NCI-H1436 treated with DMSO at 0.1 percent for 48 hours (cell line): ENCODE measurements at places on chromosomes 4 and X.

DNA sequence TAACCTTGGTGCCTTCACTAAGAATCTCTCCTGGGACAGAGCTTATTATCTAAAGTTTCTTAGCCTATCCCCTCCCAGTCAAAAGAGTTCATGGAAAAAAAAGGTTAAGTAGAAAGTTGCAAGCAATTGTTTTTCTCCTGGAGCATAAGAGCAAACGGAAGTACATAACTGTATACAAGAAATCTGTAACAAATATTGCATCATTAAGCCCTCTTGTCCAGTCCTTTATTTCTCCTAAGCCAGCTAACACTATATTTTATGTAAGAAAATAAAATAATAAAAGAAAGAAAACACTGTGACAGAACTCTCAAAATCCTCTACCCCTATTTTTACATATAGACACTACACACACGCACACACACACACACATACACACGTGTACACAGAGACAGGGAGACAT, 255.3 kb downstream of the NAF1 start:
- no peak for DNase-seq

DNA sequence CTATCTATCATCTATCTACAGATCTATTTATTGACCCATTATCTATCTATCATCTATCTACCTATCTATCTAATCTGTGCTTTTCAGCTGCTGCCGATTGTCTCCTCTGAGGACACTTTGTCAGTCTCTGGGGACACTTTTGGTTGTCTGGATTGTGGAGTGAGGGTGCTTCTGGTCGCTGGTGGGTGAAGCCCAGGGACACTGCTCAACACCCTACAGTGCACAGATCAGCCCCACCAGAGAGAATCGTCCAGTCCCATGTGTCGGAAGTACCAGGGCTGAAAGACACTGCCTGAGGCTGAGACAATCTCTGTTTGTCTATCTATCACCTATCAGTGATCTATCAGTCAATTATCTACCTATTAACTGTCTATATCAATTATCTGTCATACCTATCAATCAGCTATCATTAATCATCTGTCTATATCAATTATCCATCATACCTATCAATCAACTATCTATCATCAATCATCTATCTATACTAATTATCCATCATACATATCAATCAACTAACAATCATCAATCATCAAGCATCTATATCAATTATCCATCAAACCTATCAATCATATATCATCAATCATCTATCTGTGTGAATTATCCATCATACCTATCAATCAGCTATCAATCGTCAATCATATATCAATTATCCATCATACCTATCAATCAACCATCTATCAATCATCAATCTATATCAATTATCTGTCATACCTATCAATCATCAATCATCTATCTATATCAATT, 70.0 kb upstream of the PPP2R3B start:
- DNase-seq, result no peak

GRCh38 chr4:75908555-75908954, 6.3 kb upstream of the PPEF2 start:
- DNase-seq, result no peak

- DNase-seq, result no peak
Measured at GRCh38 chr4:93066749-93067148, 761.8 kb upstream of the ATOH1 start.

- no peak for DNase-seq
Measured at GRCh38 chr4:163991298-163991865, 496.9 kb downstream of the TMA16 start.

DNA sequence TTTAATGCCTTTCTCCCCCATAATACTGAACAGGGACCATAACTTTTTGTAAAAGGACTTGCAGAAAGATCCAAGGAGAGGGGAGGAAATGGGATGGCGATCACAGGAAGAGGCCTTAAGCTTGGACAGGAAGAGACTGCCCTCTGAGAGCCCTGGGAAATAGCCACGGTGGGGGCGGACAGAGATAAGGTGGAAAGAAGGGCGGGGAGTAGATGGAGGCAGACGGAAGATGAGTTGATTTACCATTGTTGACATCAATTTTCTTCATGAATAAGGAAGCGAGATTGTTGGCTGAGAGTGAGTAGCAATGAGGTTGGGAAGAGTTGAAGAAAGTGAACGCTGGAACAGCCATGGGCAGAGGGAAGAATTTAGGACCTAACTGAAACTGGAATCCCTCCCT, 63.4 kb downstream of the RASGEF1B start:
- no peak for DNase-seq

DNA sequence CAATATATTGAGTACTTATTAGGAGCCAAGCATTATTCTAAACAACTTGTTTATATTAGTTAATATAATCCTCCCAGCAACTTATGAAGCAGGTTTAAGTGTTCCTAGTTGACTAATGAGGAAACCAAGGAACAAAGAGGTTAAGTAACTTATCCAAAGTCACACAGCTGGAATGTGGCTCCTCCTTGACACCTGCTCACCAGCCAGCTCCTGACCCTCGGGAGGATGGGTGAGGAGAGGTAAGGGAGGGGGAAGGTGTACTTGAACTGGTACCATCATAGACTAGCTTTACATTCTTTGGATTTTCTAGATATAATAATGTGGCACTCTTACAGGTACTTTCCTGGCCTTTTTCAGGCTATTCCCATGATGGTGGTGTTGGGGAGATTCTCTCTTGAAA, 50.7 kb downstream of the ARHGEF38 start:
- DNase-seq, result no peak

DNA sequence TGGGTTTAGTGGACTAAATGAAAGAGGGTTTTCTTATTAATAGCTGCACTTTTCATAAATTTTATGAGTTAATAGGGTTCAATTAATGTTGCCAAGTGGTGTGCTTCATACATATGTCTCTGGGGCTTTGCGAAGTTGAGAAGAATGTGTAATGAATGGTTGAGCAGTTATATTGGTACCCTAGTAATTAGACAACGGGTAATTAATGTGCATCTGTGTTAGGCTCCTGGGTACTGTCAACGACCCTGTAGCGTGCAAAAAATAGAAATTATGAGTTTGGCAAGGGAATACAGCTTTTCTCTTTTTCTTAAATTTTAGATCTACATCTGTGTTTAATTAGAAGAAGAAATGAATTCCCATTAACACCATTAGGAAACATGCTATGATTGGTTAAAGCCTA, 1027.7 kb downstream of the ARAP2 start:
- DNase-seq, result no peak

- no peak for DNase-seq
Measured at GRCh38 chr4:185800266-185800945, 11.6 kb downstream of the SORBS2 start.

- no peak for DNase-seq
Measured at GRCh38 chr4:2688697-2689096, 67.4 kb downstream of the TNIP2 start.

- no peak for DNase-seq
Measured at GRCh38 chrX:149131774-149132173, 373.3 kb downstream of the IDS start.

GRCh38 chrX:6954836-6955235, 192.7 kb upstream of the STS start:
- no peak for DNase-seq

- DNase-seq, result no peak
Measured at GRCh38 chrX:119497185-119497584, 28.9 kb downstream of the SLC25A5 start.

DNA sequence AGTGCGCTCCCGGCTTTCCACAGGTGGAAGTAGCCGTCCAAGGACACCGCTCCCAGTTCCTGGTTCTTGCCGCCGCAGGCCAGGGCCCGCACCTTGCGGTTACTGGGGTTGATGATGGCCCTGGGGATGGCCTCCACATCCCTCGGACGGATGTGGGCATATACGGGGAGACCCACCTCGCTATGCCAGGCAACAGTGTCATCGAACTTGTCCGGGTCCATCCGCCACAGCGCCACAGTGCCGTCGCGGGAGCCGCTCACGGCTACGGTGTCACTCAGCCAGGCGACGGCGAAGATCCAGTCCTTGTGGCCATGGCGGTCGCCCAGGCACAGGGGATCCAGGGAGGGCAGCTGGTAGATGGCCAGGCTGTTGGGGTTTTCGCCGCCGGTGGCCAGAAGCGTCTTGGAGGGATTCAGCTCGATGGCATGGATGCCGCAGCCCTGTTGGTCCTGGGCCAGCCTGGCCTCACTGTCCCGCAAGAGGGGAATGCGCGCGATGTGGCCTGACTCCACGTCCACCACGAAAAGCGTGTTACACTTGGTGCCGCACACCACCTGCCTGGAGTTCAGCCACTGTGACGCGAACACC, 795 bp downstream of the DCAF12L1 start:
- no peak for DNase-seq

GRCh38 chr4:19301527-19301926, 950.2 kb upstream of the SLIT2 start:
- DNase-seq, result no peak

- peak; percentile 92 for DNase-seq
Measured at GRCh38 chr4:108118505-108118904, 50.2 kb downstream of the LEF1 start.

- DNase-seq, result no peak
Measured at GRCh38 chr4:16334601-16335000, 108.3 kb upstream of the TAPT1 start.

DNA sequence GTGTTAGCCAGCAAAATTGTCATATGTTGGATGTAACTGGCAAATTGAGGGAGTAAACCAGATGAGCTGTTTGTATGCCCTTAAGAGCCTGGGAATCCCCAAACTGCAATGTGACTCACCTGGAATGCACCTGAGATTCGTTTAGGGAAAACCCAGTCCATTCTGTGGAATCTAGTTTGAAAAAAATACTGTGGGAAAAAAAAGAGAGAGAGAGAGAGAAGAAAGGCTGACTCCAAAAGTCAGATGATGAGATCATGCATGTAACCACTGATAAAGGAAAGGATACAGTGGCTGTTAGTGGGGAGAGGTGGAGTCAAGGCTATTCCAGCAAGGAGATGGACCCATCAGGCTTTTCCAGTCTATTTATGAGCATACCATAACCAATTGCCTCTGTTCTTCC, 48.5 kb downstream of the SLC9A7 start:
- no peak for DNase-seq

GRCh38 chr4:70062000-70062399, 11.8 kb downstream of the HTN1 start:
- DNase-seq, result no peak

DNA sequence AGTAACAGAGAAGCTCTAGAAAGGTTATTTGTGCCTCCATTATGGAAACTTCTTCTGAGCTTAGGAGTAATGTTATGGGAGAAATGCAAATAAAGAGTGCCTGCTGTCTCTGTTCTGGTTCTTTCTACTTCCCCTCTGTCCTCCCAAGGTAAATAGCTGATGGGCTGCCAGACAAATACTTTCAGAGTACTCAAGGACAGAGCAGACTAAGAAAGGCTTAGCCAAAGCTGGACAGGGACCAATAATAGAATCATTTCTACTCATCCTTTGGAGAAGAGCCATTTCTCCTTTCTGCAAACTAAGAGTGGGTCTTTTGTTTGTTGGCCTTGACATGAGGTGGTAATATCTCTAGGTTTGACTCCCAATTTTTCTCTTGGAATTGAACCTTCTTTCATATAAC, 136.1 kb downstream of the MID1IP1 start:
- no peak for DNase-seq

- DNase-seq, result no peak
Measured at GRCh38 chr4:70734168-70734954, 12.6 kb downstream of the RUFY3 start.

- DNase-seq, result no peak
Measured at GRCh38 chr4:104457308-104457981, 37.2 kb downstream of the CXXC4 start.

GRCh38 chr4:158015241-158015640, 157.6 kb downstream of the GASK1B start:
- DNase-seq, result no peak

DNA sequence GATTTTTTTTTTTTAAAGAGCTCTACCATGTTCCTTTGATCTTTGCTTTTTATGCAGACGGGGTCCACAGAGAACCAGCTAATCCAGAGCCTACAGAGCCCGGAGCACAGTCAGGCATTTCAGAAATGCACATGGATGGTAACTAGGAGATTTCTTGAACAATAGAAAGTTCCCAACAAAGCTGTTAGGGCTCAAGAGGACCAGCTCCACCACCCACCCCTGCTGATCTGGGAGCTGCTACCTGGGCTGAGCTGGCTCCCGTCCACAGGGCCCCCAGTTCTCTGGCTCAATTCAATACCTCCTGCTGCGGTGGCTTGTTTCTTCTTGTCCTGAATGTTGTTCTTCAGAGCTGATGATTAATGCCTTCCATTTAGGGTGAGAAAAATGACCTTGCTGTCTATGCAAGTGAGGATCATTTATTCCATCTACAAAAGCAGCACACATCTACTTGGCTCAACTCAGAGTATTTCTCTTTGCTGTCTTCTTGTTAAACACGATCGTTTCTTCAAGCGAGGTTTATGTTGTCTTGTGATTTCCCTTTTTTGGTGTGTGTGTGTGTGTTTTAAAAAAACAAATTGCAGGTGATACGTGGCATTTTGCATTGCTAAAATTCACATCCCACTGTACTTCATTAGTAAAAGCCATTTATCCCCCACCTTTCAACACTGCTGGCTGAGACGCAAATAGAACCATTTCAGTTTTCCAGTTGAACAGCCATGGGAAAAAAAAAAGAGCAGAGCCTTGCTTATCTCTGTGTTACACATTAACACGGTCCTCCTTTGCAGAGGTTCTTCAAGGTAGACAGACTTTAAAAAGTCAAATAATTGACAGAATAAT, 31.3 kb downstream of the IGFBP7 start:
- no peak for DNase-seq

DNA sequence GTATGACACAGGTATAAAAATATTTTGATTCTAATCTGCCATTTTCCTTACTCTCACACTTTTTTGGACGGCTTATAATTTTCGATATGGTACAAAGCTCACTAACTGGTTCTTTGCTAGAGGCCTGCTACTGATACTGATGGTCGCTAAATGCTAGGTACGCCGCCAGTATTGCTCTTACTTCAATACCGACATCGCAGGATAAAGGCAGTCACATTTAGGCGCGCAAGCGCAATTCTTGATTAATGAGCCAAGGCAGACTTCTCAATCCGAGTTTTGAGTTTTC, 557 bp upstream of the USP38 start:
- no peak for DNase-seq

GRCh38 chrX:107730991-107731766, 44.4 kb downstream of the TSC22D3 start:
- no peak for DNase-seq

GRCh38 chr4:10192331-10192730, 75.7 kb upstream of the WDR1 start:
- no peak for DNase-seq

GRCh38 chr4:174505007-174505406, 17.3 kb downstream of the HPGD start:
- no peak for DNase-seq

DNA sequence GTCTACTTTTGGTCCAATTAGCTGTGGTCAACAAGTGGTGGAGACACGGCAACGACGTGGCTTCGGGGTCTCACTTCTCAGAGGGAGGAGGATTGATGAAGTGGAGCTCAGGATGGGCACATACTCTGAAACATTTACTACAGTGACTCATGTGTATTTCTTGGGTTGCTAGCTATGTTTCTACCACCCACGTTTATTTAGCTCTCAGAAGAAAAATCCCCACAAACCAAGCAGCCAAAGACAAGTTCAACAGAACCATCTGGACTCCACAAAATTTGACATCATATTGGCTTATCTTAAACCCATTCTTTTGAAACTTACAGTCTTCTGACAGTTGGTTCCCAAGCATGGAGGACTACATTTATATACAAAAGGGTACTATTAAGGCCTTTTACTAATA, 158.0 kb downstream of the CBLL2 start:
- no peak for DNase-seq

GRCh38 chrX:78314561-78314960, 12.8 kb downstream of the CYSLTR1 start:
- no peak for DNase-seq

- no peak for DNase-seq
Measured at GRCh38 chr4:112910109-112910736, 139.2 kb upstream of the ANK2 start.
